ENCODE measurements at places on chromosomes 2 and 18. TPM values are rescaled to one million over a fixed set of nuclear protein-coding genes. Genes with fewer than 3 reads are reported as not detected.

VWA3B gene
- polyA plus RNA-seq = not detected

MOGAT1 gene
- not detected for polyA plus RNA-seq

EIF5B gene
- 14.3 TPM for polyA plus RNA-seq

PLGLB2 gene
- not detected for polyA plus RNA-seq

EGR4 gene
- not detected for polyA plus RNA-seq

EFEMP1 gene
- polyA plus RNA-seq = not detected

NEUROD1 gene
- not detected for polyA plus RNA-seq

REG3A gene
- polyA plus RNA-seq = not detected

SPATA3 gene
- polyA plus RNA-seq = not detected

PKP4 gene
- 0.13 TPM for polyA plus RNA-seq

ZC3H6 gene
- polyA plus RNA-seq = 2.4 TPM

LIMS3 gene
- polyA plus RNA-seq = 0.98 TPM

CNNM3 gene
- 9.9 TPM for polyA plus RNA-seq

Measured in immature natural killer cell (primary cell).